ENCODE measurements at places on chromosomes 12 and 14.

DNA sequence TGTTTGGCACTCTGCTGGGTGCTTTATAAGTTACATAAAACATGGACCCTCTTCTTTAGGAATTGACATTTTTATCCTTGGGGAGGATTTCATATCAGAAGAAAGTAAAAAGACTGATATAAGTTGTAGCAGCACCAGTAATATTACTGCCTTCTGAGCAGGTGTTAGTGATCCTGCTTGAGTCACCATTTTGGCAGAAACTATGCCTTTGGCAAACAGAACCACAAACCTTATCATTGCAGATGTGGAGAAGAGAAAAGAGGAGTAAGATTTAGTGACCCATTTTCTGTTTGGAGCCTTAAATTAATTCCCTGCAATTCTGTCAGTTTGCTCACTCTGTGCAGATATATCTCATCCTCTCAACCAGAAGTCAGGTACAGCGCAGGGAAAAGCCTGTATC lies 23.0 kb downstream of the ZNF410 start:
- DNase-seq = no peak

- no peak for DNase-seq
Measured at GRCh38 chr14:85535991-85536832, 6.3 kb downstream of the FLRT2 start.

- no peak for DNase-seq
Measured at GRCh38 chr12:105744371-105745058, 394.2 kb downstream of the NUAK1 start.

DNA sequence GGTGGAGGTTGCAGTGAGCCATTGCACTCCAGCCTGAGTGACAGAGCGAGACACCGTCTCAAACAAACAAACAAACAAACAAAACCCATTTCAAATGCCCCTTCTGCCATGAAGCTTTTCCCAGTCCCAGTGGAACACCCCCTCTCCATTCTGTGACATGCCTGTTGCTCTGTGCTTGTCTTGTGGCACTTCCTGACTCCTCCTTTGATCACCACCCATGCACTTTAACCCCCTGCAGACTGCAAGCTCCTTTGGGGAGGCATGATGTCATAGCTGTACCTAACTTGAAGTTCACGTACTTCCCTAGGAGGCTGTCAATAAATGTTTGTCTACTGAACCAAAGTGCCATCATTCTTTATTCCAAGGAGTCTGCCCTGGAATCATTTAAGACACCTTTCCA lies 64.7 kb downstream of the TMCC3 start:
- DNase-seq = no peak

- no peak for DNase-seq
Measured at GRCh38 chr14:51323492-51323891, 83.4 kb downstream of the TMX1 start.

GRCh38 chr12:38538319-38538718 lies 221.7 kb downstream of the ALG10B start:
- no peak for DNase-seq

DNA sequence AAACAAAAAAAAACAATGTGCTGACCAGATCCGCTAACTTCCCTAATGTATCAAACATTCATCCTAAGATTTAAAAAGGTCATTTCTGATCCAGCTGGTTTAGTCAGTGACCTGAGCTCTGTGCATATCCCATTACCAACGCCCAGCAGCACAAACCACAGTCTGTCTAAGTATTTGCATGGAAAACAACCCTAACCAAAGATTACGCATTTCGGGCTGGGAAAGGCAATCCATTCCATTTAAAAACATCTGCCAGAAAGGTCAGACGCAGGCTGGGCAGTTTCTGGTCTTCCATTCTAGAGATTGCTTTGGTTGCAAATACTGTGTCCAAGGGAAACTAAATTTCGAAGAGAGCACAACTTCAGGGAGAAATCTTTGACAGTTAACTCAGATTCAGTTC lies 234.9 kb downstream of the FLRT2 start:
- DNase-seq = no peak

- DNase-seq = no peak
Measured at GRCh38 chr12:105897311-105897725, 241.4 kb downstream of the NUAK1 start.

DNA sequence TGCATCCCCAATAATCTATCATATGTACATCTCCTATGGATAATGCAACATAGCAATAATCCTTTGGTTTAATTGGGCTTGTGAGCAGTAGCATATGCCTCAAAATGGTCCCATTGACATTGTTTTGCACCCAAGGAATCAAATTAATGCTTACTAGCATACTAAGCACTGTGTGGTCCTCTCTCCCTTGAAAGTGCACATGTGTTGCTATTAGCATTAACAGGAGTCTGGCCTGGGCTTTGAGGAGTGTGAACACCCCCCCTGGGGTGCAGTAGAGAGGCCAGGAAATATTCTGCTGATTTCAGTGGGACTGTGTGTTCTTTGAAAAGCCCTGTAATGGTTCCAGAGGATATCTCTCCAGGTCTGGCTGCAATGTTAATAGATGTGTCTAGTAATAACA lies 1148.4 kb downstream of the VRK1 start:
- DNase-seq = no peak

- no peak for DNase-seq
Measured at GRCh38 chr14:95559203-95559602, 24.4 kb downstream of the GLRX5 start.

- DNase-seq = peak; percentile 63
Measured at GRCh38 chr12:62916632-62917425, 18.1 kb downstream of the PPM1H start.

- no peak for DNase-seq
Measured at GRCh38 chr12:14564336-14564959, 3.2 kb downstream of the PLBD1 start.

DNA sequence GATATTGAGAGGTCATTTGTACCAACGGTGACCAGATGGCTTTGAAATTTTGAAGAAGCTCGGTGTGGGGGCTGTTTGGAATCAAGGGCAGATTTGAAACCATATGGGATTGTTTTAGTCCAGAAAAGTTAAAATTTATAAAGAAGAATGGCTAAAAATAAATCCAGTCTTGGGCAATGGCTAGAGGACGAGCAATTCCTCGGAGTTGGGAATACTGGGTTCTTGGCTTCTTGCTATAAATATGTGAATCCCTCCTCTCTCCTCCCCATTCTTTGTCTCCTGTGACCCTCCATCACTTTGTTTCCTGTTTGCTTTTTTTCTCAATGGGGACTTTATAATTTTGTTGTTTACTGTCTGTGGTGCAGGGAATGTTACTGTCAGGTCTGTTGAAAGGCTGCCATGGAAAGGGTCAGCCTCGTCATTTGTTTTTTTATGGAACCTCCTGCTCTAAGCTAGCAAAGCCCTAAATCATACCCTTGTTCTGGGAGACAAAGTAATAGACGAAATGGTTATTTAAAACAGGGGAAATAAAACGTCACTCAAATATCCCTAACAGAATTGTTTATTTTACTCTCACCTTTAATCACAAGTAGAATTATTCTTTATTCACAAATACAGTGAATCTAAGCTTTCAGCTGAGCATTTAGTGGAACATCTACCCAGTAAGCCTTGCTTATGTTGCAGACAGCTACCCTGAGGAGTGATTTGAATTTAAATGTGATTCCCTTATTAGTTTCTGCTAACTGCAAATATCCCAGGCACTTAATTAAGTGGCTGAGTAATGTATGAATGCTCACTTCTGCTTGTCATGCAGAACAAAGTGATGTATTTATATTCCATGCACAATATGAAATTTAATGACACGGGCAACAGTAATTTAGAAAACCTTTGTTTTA lies 273.1 kb upstream of the NOVA1 start:
- DNase-seq = peak; percentile 18

GRCh38 chr14:22332686-22333421 lies 256.2 kb downstream of the DAD1 start:
- peak; percentile 17 for DNase-seq

DNA sequence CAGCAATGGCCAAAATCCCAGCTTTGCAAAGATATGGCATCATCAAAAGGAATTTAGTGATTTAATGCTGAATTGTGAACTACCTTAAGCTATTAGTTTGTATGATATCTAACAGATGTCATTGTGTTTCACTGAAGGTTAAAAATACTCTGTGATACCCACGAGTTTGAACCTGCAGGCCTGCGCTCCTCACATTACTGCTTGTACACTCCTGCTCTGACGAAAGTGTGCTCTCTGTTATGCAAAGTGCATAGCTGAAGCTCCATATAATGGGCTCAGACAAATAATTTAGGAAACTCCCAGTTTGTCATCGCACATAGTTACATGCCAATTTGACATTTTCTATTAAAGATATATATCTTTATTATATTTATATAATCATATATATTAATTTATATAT lies 52.2 kb downstream of the SPPL3 start:
- no peak for DNase-seq

- DNase-seq = no peak
Measured at GRCh38 chr14:104928391-104929133, 3.9 kb downstream of the PLD4 start.

DNA sequence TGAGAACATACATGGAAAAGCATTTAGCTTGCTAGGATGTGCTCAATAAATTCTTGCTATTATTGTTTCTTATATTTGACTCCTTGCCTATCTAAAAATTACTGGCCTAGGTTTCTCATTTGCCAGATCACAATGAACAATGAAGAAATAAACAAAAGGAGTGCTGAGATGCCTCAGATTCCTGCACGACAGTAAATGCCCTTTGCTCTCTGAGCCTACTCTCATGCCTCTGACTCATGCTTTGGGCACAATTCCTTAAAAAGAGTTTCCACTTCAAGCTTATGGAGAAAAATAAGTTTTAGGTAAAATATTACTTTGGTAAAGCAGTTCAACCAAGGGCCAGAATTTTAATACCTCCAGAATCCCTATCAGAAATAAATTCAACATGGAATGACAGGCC lies 30.9 kb downstream of the GRIN2B start:
- DNase-seq = no peak

- DNase-seq = no peak
Measured at GRCh38 chr14:87898301-87898700, 94.7 kb downstream of the GALC start.

DNA sequence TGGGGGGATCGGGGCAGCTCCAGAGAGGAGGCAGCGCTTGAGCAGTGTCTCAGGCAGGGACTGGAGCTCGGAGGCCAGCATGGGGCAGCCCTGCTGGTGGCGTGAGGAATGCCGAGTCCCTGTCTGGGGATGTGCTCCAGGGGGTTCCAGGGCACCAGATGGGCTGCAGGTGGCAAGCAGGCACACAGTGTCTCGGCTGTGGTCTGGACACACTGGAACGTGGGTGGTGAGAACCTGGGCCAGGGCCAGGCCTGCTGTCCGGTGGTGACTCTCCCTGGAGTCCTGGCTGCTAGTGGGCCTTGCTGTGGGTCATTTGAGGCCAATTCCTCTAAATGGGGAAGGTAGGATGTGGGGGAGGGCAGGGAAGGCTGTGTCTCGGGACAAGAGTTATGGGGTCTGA lies 199.4 kb upstream of the RTL1 start:
- no peak for DNase-seq

- DNase-seq = no peak
Measured at GRCh38 chr12:13595536-13596443, 385.6 kb downstream of the GRIN2B start.

DNA sequence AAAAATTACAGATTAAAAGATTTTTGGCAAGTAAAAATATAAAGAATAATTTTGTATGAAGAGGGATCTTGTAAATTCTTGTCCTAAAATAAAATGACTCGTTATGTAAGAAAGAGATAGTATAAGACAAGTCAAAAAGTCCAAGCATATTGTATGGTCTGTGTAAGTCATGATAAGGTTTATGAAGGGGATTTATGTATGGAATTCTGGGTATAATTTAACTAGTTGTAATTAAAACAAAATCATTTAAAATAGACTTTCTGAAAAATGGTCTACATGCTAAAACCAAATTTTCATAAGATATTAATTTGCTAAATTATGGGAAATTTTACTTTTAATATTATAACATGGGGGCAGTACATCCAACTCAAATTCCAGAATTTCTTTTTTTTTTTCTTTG lies 17.6 kb upstream of the PEX5 start:
- no peak for DNase-seq

- DNase-seq = no peak
Measured at GRCh38 chr12:53184828-53185227, 4.1 kb upstream of the CSAD start.

DNA sequence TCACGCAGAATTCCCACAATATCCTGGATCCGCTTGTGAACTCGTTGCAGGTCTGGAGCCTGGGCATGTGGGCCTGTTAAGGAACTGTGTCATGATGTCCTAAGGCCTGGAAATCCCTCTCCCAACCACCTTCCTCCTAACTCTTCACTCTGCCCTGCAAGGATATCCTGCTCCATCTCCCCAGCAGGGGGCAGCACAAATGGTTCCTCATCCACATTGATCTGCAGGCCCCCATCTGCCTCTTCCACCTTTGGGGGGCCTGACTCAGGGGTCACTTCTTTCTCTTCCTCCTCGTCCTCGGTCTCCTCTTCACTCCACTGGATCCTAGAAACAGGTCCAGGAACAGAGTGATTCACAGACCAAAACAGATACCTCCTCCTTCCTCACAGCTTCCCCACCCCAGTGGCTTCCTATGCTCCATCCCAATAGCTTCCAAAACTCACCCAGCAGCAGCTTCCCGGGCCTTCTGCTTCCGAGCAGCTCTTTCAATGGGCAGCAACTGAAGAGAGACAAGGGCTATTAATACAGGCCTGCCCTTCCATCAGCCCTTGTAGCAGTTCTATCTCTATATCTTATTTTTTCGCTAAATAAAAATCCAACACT lies 4.5 kb downstream of the NOP2 start:
- DNase-seq = no peak

- DNase-seq = no peak
Measured at GRCh38 chr12:112939761-112940381, 1.6 kb downstream of the OAS3 start.

GRCh38 chr12:31017535-31017934 lies 56.1 kb upstream of the DDX11 start:
- no peak for DNase-seq

GRCh38 chr14:61266891-61267740 lies 14.0 kb downstream of the TMEM30B start:
- DNase-seq = no peak

DNA sequence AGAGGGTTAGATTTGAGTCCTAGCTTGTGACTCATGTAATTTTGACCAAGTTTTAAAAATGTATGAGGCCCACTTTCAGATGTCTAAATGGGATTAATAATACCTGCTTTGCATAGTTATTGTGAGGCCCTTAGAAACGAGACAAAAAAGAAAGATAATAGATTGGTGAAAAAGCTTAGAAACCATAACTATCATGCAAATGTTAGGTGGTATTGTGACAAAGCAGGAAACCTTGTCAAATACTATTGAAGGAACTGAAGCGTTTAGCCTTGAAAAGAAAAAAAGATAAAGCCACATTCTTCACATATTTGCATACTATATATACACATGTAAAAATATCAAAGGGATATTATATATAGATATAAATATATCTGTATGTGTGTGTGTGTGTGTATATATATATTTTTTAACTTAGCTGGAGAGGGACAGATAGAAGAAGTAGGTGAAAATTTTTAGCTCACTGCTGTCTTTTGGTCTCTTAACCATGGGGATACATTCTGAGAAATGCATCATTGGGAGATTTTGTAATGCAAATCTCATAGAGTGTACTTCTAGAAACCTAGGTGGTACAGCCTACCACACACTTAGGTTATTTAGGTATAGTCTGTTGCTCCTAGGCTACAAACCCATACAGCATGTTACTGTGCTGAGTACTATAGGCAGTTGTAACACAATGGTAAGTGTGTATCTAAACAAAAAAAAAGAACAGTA lies 270.3 kb downstream of the CCDC91 start:
- no peak for DNase-seq

GRCh38 chr12:117162167-117162539 lies 28.1 kb downstream of the FBXO21 start:
- no peak for DNase-seq
